ENCODE measurements at places on chromosomes 3 and 15. TPM values are rescaled to one million over a fixed set of nuclear protein-coding genes. Genes with fewer than 3 reads are reported as not detected.

GRCh38 chr3:45790596-45790995 is 5.7 kb downstream of the SLC6A20 start:
- DNase-seq, result no peak

Gene TRPM7
- 22.6 TPM for total RNA-seq

Gene OXTR
- 1.0 TPM for total RNA-seq

Gene VWA5B2
- total RNA-seq, result 1.1 TPM

DNA sequence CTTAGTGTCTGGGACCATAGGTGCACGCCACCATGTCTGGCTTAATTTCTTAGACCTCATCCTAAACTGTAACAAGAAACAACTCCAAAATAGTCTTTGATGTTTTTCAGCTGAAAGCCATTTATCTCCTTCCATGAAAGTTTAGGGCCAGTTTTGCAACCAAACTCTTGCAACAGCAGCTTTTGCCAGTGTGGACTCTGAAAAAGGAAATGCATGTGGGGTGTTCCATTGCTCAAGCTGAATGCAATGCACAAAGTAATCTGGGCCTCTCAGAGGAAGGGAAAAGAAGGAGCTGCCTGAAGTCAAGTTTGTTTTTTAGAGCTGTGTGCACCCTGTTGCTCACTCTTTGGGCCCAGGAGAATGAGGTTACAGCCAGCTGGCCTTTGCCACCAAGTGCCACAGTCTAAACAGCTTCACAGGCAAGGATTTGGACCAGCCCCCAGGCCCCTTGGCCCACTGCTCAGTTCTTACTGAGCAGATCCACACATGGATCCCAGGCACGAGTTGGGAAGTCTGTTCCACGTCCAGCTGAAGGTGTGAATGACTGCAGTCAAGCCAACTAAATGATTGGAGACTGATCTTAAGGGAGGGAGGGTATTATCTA is 212.3 kb upstream of the LRRFIP2 start:
- DNase-seq, result no peak

Gene NDN
- 54.7 TPM for total RNA-seq

GRCh38 chr15:59321000-59321689 is 51.5 kb downstream of the MYO1E start:
- no peak for DNase-seq

Gene NPAP1
- total RNA-seq, result 0.18 TPM

DNA sequence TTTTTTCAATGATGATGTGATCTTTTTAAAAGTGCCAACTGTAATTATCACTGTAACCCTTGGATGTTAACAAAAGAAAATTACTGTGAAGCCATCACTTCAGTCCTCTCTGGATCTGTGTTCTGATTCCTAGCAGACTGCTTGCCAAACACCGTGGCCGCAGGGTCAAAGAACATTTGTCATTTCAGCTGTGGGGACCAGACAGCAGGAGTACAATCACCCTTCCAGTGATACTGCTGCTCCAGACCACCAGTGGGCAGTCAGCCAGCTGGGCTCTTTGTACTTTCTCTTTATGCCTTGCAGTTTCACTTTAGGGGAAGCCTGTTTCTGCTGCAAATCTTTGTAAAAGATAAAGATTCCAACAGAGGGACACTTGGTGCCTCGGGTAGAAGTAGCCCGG is 770.0 kb downstream of the GRM7 start:
- DNase-seq, result no peak

All from endothelial cell (in vitro differentiated cells).